Left renal cortex interstitium (tissue), 4 donors: ENCODE measurements at places on chromosomes 5 and 9.

DNA sequence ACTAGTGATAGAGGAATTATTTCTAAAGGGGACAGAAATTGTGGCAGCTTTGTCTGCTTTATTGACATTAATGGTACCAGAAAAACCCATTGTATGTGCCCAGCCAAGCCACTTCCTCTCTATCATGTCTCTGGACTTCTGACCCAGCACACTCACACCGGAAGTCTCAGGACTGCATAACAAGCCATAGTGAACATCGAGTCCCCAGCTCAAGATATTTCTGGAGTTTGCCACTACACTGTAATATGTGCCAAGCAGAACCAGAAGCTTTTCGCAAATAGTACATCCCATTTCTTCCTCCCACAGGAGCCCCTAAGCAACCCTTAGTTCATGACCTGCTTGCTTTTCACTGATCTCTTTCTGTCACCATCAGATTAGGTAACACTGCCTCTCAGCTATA, 187.4 kb upstream of the GHR start:
- DNase-seq, result no peak

DNA sequence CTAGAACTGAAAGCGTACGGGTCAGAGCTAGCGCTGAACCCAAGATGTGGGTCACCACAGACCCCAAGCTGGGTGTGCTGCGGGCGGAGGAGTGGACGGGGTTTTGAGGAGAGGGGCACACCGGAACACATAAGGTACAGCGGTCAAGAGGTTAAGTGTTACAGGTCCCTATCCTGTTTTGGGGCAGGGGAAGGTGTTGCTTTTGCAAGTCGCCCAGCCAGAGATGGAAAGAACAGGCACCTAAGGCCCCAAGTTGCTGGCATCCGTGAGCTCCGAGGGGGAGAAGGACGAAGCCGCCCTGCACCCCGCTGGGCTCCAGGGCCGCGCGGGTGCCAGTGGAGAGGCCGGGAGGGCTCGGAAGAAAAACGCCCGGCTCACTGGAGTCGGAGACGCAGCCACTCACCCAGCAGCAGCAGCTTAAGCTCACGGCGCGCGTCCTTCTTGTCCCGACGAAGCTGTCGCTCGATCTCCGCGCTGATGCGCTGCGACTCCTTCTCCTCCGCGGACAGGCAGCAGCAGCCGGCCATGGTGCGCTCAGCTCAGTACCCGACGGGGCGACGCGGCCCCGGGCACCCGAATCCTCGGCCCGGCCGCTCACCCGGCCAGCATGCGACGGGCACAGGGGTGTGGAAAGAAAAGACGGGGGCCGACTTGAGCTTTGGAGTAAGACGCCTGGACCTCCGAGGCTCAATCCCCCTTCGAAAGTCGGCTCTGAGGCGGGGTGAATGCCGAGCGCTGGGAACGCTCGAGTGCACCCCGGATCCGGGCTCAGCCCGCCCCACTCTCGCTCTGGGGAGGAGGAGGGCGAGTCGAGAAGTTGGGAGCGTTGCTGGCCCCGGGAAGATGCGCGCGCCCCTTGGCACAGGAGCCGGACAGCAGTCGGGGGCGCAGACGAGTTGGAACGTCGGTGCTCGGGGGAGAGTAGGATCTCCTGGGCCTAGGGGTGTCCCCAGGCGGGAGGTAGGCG, 572 bp downstream of the GNA14 start:
- DNase-seq, result no peak

DNA sequence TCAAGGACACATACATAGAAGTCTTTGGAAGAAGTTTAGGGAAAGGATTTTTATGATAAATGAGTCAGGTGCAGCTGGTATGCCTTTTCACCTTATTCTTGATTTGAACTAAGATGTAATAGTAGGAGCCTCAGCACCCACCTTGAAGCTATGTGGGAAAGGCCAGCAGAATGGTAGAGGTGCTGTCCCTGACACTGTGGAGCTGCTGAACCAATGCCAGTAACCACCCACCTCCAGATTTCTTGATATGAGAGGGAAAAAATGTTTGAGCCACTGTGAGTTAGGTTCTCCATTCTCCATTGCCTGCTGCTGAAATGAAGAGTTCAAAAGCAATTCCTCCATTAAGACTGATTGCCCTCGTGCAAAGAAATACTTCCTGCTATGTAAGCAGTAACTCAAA, 12.2 kb upstream of the HMGCR start:
- DNase-seq, result no peak

DNA sequence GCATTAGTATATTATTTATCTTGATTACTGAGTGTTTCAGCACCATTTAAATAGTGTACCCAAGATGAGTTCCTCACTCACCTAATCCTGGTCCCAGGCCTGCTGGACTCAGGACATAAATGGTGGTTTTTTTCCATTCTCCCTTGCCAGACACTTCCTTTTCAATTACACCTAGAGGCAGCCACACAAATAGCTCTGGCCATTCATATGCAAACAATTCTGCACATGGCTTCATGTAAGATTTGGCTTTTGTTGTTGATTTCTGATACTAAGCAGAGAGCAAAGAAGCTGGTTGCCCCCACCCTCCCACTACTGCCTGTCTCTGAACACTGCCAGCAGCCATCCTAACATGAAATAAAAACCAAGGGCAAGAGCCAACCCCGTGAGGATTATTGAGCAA, 180.4 kb downstream of the SEMA5A start:
- DNase-seq, result no peak

DNA sequence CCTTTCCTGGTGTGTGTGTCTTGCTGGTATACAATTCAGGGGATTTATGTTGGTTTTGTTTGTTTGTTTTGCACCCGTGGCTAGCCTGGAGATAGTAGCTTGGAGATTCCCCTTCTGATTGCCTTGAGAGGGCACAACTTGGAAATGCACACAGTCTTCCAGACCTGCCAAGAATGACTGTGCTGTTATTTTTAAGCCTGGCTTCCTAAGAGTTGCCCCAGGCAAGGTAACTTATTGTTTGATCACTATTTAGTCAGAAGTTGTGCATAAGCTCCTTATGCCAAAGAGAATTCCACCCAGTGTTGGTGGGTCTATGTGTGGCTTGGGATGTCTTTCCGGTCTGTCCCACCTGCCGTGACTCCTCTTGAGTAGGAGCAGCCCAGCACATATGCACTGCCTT, 421.9 kb upstream of the KCNN2 start:
- DNase-seq, result no peak

GRCh38 chr5:39475159-39475571, 50.4 kb upstream of the DAB2 start:
- no peak for DNase-seq

DNA sequence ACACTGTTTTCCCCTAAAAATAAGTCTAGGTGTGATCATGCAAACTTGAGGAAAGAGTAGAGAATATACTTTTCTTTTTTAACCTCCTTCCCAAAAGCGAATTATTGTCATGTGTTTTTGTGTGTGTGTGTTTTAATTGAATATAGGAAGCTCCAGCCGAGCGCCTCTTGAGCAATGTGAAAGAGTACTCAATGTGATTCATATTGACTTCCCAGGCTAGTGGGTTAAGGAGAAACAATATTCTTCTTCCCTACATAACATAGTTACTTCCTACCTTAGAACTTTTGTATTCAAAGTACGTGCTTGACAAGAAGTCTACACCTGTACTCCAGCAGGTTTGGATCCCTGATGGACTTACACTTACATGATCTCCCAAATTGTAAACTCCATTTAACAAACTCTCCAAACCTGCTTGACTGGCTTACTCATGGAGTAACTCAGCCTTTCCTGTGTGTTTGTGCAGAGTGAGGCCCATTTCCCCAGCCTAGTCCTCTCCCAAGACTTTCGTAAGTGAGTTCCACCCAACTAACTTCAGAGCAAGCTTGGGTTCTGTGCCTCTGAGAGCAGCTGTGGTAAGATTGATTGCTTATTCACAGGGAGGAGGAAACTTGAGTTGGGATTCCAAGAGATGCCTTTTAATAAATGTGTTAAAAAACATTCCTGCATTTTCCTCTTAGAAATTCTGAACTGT, 9.3 kb downstream of the SLC28A3 start:
- no peak for DNase-seq

- no peak for DNase-seq
Measured at GRCh38 chr5:17743580-17744435, 109.5 kb downstream of the TAF11L14 start.

DNA sequence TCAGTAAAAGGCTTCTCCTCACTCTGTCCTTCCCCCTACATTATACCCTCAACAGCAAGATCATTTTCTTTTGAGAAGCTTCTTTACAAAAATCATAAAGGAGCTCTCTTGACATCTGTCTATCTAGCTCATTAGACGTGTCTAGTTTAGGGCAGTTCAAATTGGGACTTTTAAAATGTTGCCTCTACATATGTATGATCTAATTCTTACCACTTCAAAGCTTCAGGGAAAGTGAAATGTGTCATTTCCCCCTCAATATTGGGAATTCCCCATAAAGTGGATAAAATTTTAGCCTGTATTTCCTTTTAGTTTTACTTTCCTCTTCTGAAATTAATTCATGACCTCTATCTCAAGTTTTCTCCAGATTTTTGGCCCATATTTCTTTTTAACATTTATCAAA, 323.7 kb downstream of the ARRDC3 start:
- no peak for DNase-seq

GRCh38 chr9:115267790-115268189, 149.8 kb upstream of the TNC start:
- no peak for DNase-seq

GRCh38 chr5:36407396-36407795, 105.7 kb upstream of the RANBP3L start:
- no peak for DNase-seq

- DNase-seq, result no peak
Measured at GRCh38 chr9:133999851-134000265, 7.7 kb upstream of the VAV2 start.

DNA sequence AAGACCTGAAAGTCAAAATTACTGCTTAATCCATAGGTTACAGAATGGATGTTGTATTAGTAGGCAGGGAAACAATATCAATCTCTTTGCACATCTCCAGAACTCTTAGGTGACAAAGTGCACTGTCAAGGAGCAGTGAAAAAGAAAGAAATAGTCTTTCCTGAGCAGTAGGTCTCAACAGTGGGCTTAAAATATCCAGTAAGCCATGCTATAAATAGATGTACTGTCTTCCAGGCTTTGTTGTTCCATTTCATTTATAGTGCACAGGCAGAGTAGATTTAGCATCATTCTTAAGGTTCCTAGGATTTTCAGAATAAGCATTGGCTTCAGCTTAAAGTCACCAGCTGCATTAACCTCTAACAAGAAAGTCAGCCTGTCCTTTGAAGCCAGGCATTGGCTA, 50.7 kb downstream of the SSBP2 start:
- DNase-seq, result no peak

- no peak for DNase-seq
Measured at GRCh38 chr5:132355140-132355765, 14.3 kb upstream of the SLC22A5 start.

DNA sequence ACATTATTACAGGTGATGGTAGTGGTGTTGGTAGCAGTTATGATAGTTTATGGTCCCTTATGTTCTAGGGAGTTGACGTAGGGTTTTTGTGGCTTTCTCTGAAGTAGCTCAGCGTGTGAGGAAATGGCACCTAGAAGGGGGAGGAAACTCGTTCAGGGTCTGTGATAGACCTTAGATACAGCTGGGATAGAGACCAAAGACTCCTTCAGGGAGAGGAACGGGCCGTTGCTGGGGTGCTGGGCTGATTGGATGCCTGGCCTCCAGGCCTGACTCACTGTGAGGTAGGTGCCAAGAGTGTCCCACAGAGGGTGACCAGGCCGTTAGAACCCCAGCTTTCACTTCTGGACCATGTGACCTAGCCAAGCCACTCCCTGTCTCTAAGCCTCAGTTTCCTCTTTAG, 96.6 kb downstream of the DAB2IP start:
- no peak for DNase-seq

GRCh38 chr9:21609506-21609905, 127.4 kb upstream of the IFNE start:
- DNase-seq, result no peak

- DNase-seq, result no peak
Measured at GRCh38 chr5:76579166-76579937, 43.9 kb downstream of the F2RL2 start.

DNA sequence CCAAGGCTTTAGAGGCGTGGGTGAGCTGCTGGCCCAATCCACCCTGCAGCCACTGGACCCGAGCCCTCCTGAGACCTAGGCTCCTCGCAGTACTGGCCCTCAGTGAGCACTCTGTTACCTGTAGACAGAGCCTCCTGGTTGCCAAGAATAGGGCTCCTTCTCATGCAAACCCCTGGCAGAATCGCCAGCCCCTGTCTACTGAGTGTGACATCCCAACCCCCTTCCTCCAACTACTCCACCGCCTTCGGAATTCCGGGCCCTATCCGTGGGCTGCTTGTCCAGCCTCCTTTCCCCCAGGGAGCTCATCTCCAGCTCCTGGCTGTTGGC, 23.8 kb upstream of the COL5A1 start:
- no peak for DNase-seq

DNA sequence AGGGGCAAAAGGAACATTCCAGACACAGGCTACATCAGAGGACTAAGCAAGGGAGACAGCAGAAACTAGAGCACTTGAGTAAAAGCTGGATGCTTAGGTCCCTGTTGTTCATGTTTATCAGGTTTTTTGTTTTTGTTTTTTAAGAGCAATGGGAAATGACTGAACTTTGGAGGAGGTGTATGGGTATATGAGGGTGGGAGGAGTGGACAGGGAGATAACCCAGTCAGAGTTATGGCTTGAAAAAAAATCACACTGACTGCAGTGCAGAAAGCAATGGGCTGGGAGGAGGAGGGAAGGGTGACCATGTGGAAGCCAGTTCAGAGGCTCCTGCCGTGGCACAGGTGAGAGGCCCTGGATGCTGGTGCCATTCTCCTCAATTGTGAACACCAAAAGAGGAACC, 77.6 kb downstream of the CD180 start:
- no peak for DNase-seq

- peak; percentile 33 for DNase-seq
Measured at GRCh38 chr5:88391991-88392390, 123.3 kb upstream of the TMEM161B start.

GRCh38 chr9:136667940-136668760, 5.4 kb downstream of the EGFL7 start:
- no peak for DNase-seq

DNA sequence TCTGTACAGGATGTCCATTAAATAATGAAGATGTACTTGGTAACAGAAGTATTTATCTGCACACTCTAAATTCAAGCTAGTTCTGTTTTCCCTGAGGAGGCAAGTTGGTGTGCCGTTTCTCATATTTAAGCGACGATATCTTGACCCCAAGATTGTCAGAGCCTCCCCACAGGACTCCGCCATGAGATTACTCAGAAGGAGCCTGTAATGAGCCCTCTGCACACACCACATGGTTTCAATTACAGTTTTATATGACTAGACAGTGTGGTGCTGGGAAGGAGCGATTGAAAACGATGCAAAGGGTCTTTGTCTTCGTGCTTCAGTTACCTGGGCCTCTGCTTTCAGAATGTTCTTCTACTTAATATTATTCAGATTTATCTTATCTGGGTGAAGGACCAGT, 840.4 kb upstream of the WWC1 start:
- no peak for DNase-seq

- DNase-seq, result no peak
Measured at GRCh38 chr5:168598639-168599038, 19.5 kb upstream of the PANK3 start.

GRCh38 chr9:95286151-95286550, 31.4 kb downstream of the FANCC start:
- no peak for DNase-seq

- no peak for DNase-seq
Measured at GRCh38 chr9:13082796-13083195, 196.7 kb downstream of the MPDZ start.

GRCh38 chr5:64145216-64145895, 20.3 kb upstream of the RNF180 start:
- DNase-seq, result no peak

GRCh38 chr5:14184082-14184481, 40.9 kb downstream of the TRIO start:
- no peak for DNase-seq

- peak; percentile 4 for DNase-seq
Measured at GRCh38 chr5:129899454-129899853, 4.8 kb upstream of the CHSY3 start.
